Dermis microvascular lymphatic vessel endothelial cell (primary cell): ENCODE measurements at places on chromosomes 1 and 21. TPM values are rescaled to one million over a fixed set of nuclear protein-coding genes. Genes with fewer than 3 reads are reported as not detected.
A peak's percentile ranks its signal among the peaks of the same experiment; 100 is the strongest.

The APOBEC4 gene
- total RNA-seq, result not detected in 2 replicates

The PLCH2 gene
- under 0.01 TPM in 2 replicates for total RNA-seq

The TTC24 gene
- total RNA-seq, result not detected in 2 replicates

The PRAMEF18 gene
- not detected in 2 replicates for total RNA-seq

The FCER1G gene
- 0.13 and 0.26 TPM in 2 replicates for total RNA-seq

The CLCA2 gene
- under 0.01 TPM in 1 of 2 replicates, not detected in the other for total RNA-seq

The PTPN7 gene
- total RNA-seq, result 0.13 TPM in 2 replicates

The KIF17 gene
- 22.0 and 24.0 TPM in 2 replicates for total RNA-seq

The TNFRSF1B gene
- total RNA-seq, result 12.4 and 14.8 TPM in 2 replicates

The ORC1 gene
- total RNA-seq, result 3.5 and 6.5 TPM in 2 replicates

The THEM5 gene
- not detected in 2 replicates for total RNA-seq

The NPL gene
- total RNA-seq, result 2.3 and 4.0 TPM in 2 replicates

The SDF4 gene
- total RNA-seq, result 70.0 and 104 TPM in 2 replicates

The CD1C gene
- not detected in 2 replicates for total RNA-seq

The ATAD3C gene
- 0.39 and 0.89 TPM in 2 replicates for total RNA-seq

The MROH7 gene
- under 0.01 and 0.13 TPM in 2 replicates for total RNA-seq

The TEX38 gene
- not detected in 2 replicates for total RNA-seq

DNA sequence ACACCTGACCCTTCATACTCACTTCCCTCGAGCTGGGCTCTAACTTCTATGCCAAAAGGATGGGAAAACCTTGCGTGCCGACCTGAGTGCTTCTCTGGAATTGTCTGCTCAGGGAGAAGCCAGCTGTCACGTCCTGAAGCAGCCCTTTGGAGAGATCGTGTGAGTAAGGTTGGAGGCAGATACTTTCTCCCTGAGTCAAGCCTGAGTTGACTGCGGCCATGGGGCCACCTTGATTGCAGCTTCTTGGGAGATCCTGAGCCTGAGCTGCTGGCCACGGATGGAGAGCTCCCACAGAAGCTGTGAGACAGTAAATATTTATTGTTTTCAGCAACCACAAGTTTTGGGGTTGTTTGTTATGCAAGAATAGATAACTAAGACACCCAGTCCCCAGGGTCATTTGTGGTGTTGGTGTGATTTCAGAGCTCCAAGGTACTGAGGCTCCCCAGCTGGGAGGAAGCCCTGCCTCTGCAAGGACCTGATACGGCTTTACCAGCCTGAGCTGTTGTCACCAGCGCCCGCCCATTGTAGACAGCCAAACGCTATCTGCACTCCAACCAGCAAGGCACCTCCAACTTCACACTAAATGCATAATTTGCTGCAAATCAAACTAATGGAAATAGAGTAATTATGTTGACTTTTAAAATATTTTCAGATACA is 531.6 kb downstream of the PTPRU start:
- DNase-seq, result no peak

DNA sequence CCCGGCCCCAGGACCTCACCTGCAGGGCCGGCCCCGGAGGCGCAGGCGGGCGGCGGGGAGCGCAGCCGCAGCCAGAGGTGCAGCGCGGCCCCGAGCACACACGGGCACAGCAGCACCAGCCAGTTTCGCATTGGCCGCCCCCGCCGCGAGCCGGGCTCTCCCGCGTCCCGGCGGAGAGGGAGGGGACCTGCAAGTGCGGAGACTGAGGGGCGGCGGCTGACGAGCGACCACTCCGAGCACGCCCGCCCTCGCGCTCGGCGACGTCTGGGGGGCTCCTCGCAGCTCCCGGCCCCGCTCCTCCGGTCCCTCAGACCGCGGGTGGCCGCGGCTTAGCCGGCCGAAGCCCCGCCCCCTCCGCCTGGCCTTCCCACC is at the start of gene B3GALNT2:
Gene B3GALNT2, minus strand, starts transcription at position 331 of the 372 bp plus-strand sequence. Its CDS starts 200 bp downstream, at position 131.
- no peak for DNase-seq

GRCh38 chr21:33931799-33932390 is 16.3 kb upstream of the ATP5PO start:
- no peak for DNase-seq

DNA sequence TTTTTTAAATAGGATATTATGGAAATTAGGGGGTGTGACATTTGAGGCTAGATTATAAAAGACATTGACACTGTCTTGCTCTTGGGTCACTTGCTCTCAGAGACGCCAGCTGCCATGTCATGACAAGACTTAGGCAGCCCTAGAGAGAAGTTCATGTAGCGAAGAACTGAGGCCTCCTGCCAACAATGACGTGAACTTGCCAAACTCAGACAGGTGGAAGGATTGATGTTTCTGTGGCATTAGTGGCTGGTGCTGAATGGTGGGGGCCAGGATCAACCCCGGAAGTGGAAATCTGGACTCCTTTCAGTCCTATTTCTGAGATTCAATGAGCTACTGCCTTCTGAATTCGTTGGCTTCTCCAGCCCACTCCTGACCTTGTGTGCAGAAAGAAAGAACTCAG is 14.7 kb downstream of the NCF2 start:
- no peak for DNase-seq

GRCh38 chr21:31948676-31949075 is 75.9 kb downstream of the HUNK start:
- no peak for DNase-seq

DNA sequence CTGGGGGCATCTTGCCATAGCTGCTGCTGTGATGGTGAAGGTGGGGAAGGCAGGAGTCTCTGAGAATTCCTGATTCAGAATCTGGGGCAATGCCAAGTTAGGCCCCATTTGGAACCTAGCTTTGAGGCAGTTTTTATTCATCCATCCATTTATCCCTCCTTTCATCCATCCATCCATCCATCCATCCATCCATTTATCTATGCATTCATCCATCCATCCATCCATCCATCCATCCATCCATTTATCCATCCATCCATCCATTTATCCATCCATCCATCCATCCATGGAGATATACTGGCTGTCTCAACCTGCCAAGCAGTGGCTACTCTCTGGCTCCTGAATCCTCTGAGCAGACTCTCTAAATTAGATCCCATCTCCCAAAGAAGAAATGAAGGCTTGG is 83.1 kb downstream of the PRDM16 start:
- no peak for DNase-seq

DNA sequence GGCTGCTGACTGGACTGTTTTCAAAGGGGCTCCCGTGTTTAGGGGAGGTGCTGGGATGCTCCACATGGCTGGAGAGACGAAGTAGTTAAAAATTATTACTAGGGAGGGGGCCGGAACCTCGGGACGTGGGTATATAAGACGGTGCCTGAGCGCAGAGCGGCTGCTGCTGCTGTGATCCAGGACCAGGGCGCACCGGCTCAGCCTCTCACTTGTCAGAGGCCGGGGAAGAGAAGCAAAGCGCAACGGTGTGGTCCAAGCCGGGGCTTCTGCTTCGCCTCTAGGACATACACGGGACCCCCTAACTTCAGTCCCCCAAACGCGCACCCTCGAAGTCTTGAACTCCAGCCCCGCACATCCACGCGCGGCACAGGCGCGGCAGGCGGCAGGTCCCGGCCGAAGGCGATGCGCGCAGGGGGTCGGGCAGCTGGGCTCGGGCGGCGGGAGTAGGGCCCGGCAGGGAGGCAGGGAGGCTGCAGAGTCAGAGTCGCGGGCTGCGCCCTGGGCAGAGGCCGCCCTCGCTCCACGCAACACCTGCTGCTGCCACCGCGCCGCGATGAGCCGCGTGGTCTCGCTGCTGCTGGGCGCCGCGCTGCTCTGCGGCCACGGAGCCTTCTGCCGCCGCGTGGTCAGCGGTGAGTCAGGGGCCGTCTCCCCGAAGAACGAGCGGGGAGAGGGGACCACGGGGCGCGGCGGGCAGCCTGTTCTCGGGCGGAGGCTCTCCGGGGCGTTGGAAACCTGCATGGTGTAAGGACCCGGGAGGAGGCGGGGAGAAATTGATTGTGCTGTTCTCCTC is at the start of gene CHODL:
Gene CHODL, plus strand, starts transcription at position 163 of the 793 bp plus-strand sequence. Its CDS starts 391 bp downstream, at position 554.
- DNase-seq, result no peak

- no peak for DNase-seq
Observed at GRCh38 chr1:153456396-153456795, 4.1 kb downstream of the S100A7 start.

DNA sequence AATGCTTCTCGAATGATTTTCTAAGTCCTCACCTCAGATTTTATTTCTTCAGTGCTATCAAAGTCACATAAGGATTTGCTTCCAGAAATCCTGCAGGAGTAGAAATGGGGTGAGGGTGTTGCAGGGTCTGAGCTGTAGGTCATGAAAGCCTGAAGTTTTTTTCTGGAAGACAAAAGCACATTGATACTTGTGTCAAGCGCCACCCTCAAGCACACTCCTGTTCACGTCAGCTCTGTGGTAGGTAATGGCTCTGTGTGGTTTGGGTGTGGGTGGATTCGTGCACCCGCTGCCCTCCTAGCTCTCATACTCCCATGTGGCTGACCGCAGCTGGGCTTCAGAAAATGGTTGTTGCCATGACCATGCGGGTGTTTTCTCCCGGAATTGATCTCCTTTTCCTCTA is 39.9 kb downstream of the AKNAD1 start:
- DNase-seq, result peak; percentile 39

DNA sequence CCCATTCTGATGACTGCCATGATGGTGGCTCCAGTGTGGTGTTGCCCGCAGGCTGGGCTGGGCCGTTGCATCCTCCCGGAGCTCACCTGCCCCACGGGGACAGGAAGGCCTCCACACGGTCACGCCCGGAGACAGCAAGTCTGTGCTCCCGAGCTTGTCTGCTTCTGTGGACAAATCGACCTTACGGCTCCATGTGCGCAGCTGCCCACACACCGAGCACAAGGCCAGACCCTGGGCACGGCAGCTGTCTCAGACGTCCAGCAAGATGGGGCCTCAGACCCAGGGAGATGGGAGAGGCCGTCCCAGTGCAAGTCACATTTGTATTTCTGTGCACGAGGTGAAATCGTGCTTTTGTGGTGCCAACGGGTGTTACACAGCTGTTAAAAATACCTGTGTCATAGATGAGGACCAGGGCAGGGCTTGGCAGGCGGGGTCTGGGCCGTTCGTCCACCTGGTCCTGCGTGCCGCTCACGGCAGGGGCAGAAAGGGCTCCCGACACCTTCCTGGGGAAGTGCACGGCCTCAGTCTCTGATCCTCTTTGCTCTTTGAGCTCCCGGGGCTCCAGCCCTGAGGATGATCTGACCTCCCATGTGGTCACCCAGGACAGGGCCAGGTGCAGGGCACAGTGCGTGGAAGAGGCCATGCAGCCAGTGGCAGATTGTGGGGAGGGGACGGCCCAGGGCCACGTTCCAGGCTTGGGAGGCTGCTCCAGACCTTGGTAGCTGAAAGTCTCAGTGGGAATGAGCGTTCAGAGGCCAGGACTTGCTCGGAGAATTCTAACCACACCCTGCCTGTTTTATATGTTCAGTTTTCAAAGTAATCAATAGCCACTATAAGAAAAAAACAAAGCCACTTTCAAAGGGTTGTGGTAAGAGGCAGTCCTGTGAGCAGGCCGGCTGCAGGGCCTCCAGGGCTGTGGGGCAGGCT is 13.5 kb downstream of the COL6A1 start:
- DNase-seq, result no peak

DNA sequence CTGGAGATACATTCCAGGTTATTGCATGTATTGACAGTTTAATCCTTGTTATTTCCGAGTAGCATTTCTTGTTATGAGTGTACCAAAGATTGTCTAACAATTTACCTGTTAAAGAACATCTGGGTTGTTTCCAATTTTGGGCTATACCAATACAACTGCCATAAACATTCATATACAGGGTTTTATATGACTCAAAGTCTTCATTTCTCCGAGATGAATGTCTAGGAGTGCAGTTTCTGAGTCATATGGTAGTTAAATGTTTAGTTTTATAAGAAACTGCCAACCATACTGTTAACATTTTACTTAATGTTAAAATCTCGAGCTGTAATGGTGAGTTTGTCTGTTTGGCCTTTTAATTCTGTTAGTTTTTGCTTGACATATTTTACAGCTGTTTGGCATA is 10.0 kb downstream of the RAB4A start:
- no peak for DNase-seq

- DNase-seq, result no peak
Observed at GRCh38 chr1:183996396-183996795, 41.1 kb downstream of the COLGALT2 start.

DNA sequence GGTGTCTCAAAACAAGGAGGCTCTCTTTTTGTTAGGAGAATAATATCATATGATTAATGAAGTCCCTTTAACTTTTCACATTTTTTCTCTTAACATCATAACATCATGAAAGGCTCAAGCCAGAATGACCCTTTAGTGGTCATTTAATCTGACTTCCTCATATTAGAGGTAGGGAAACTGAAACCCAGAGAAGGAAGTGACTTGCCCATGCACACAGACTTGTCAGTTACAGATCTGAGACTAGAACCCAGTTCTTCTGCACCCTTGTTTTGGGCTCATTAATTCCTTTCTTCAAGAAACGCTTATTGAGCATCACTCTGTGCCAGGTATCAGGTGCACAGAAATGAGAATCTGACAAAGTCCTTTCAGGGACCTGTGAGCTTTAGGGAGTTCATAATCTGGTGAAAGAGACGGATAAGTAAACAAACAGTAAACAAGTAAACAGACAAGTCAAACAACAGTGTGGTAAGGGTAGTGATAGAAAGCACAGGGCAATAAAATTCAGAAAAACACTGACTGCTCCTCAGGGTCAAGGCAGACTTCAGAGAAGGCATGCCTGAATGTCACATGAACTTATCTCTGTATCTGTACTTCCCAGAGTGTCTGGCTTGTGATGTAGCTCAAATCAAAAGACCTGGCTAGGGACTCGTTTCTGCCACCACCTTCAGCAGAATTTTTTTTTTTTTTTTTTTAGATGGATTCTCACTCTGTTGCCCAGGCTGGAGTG is 38.3 kb upstream of the OSBPL9 start:
- DNase-seq, result no peak

DNA sequence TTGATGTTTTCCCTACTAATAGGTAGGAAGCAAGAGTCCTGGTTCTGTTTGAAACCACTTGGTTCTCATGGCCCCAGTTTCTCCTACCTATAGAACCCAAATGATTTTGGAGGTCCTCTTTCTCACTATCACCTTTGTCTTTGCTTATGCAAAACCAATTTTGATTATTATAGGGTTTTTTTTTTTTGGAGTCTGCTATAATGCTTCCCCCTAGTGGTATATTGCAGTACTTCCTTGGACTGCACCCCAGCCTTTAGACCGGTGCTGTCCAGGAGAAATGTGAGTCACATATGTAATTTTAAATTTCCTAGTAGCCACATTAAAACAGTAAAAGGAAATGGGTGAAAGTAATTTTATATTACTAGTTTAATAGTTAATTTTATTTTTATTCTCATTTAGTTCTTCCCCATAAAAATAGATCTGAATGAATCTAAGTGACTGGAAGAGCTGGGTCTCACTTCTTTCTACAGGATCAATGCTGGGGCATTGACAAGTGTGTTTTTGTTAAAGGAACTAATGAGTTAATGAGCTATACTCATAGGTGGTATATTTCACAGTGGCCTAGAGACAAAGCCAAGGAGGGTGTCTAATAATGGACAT is 10.6 kb downstream of the FCMR start:
- peak; percentile 62 for DNase-seq

- no peak for DNase-seq
Observed at GRCh38 chr1:49229555-49229954, 452.9 kb upstream of the BEND5 start.

GRCh38 chr1:182147136-182147820 is 85.8 kb upstream of the ZNF648 start:
- DNase-seq, result no peak

- no peak for DNase-seq
Observed at GRCh38 chr1:167955915-167956314, 19.0 kb upstream of the MPC2 start.

- DNase-seq, result no peak
Observed at GRCh38 chr1:180936110-180937011, 23.7 kb downstream of the KIAA1614 start.
